ENCODE measurements at places on chromosomes 6 and 20.

DNA sequence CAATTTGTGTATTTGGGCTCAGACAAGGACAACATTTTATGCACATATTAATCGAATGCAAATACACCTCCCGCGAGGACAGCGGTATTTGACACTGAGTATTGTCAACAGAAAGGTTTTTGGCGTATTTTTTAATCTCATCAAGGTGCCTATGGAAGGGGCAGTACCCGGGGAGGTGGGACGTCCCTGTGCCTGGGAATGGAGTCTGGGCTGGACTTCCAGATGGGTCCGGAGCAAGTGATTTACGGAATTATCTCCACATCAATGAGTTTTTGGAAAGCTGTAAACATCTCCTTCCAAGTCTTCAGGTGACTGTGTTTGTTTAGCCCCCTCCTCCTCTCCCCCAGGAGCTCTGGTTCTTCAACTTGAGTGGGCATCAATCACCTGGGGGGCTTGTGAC lies 39.8 kb downstream of the PRR18 start:
- no peak for DNase-seq

DNA sequence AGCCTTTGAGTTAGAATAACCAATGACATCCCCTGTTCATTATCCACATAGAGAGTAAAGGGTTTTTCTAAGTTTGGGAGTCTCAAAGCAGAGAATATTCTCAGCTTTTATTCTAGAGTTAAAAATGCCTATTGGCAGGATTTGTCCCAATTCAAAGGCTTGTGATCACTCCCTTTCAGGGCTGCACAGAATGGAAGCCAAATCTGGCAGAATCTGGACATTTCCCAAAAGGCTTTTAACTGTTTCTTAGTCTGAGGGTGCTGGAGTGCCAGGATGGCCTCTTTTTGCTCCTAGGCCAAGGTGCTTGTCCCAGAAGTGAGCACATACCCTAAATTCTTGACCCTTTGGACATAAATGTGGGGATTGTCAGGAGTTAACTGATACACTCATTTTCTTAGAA lies 556.6 kb downstream of the DOK5 start:
- DNase-seq = no peak

- no peak for DNase-seq
These were observed 649.7 kb upstream of the GJE1 start for GRCh38 chr6:141482796-141483597.

DNA sequence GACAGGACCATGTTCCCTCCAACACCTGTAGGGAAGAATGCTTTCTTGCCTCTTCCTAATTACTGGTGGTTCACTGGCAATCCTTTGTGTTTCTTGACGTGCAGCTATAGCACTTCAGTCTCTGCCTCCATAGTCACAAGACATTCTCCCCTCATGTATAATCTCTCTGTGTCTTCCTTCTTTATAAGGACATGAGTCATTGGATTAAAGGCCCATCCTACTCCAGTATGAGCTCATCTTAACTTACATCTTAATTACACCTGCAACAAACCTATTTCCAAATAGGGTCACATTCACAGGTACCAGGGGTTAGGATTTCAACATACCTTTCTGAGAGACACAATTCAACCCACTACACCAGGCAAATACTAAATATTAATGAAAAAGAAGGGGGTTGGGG lies 213.6 kb downstream of the RNGTT start:
- no peak for DNase-seq

DNA sequence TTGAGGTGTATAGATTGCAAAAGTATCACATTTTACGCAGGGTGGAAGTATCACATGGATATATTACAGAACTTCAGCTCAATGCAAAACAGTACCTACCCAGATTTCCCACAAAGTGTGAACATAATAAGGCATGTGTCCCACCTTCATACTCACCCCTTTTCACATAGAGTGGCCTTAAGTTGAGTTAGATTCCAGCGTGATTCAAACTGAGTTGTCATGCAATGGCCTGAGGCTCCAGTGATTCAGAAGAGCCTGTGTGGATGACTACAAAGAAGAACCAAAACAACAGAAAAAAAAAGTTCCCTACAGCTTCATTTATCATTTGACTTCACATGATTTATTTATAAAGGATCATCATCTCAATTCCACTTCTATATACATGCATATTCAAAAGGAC lies 309.7 kb downstream of the SLC35F1 start:
- no peak for DNase-seq

- no peak for DNase-seq
These were observed 124.5 kb downstream of the HIVEP2 start for GRCh38 chr6:142820338-142821051.

DNA sequence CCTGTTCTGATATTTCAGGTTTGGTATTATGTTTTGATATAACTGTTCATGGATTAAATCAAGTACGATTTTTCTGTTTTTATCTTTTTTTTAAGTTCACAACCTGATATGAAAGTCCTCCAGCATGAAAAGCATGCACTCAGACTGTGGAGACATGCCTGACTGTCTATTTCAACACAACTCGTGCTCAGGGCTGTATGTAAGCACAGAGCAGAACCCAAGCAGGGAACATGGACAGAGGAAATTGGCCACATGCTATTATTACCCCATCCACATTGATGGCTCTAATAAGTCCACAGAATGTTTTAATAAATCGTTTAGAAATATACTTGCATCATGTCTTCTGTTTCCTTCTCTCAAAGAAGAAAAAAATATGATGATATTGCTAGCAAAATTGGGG lies 730.4 kb downstream of the C6orf118 start:
- DNase-seq = no peak

- DNase-seq = no peak
These were observed 157.2 kb downstream of the ZDHHC14 start for GRCh38 chr6:157538168-157538567.

DNA sequence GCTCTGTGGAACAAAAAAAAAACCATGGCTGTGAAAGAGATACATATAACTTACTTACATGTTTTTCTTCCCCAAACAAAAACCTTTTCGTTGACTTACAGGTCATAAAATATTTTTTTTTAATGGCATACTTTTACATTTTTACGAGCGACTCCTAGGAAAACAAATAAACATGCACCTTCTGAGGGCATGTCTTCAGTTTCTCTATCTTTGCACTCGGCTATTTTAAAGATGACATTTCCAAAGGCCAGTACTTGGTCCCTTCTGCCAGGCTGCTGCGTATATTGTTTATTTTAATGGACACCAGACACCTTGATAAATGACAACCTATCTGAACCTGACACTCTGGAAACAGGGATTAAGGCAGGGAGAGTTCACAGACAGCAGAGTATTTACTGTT lies 49.4 kb downstream of the PIGU start:
- no peak for DNase-seq

GRCh38 chr6:23301556-23301955 lies 732.2 kb downstream of the HDGFL1 start:
- no peak for DNase-seq

DNA sequence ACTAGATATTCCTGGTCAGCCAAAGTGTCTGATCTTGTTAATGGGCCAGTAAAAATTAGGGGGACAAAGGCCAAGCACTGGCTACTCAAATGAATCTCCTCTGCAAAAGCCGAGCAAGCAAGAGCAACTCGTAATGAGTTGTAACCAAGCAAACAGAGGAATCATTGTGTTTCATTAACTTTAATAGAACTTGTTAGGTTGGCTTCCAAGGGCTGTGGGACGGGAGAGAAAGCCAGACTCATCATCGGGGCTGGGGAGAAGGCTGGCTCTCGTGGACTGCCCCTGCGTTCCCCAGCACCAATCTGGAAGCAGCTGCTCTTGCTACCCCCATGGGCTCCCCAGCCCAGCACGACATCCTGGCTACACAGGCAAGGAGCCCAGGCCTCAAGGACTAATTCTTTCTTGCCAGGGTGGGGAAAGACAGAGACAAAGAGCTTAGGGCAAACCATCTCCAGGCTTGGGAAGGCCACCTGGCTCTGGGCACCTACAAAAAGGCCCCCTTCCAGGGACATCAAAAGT lies 10.5 kb upstream of the SCUBE3 start:
- no peak for DNase-seq

- no peak for DNase-seq
These were observed 402.9 kb upstream of the CITED2 start for GRCh38 chr6:139777202-139777970.

GRCh38 chr20:58693226-58694006 lies 816 bp downstream of the NPEPL1 start:
- no peak for DNase-seq

- DNase-seq = no peak
These were observed 101.7 kb downstream of the TSHZ2 start for GRCh38 chr20:53073636-53074415.

GRCh38 chr6:24019393-24019792 lies 106.6 kb upstream of the NRSN1 start:
- DNase-seq = no peak

DNA sequence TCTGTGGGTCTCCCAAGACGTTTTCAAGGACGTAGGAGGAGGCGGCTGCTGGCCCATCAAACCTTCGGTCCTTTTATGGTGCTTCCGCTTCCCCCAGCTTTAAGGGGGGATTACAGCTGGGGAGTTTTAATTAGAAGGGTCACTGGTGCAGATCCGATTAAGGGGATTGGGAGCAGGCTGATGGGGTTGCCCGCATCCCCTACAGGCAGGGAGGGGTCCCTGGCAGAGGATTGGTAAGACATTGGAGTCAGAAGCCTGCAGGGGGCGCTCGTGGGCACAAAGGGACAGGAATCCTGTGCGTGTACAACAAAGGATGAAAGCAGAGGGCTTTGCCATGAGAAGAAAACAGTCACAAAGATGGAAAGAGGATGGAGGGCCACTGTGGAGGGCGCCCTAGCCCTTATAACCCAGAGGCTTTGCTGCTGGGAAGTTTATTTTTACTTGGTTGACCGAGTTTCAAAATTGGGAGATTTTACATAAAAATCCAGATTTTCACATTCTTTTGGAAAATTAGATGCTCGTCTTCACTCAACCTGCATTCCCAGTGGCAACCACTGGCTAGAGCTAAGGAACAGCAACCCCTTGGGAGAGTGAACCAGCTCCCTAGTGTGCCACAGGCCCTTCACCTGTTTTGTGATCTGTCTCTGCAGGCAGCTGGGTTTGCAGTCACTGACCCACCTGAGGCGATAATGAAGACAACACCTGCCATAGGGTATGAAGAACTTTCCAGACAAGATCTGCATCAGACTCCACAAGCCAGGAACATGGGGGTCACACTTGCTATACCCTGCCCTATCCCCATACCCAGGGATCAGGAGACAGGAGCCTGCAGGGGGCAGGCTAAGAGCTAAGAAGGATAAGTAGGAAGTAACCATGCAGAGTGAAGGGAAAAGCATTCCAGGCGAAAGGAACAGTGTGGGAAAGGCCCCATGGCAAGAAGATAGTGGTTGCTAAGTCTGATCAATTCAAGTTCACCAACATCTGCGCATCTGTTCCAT lies 97.7 kb downstream of the KCNB1 start:
- DNase-seq = peak; percentile 53

DNA sequence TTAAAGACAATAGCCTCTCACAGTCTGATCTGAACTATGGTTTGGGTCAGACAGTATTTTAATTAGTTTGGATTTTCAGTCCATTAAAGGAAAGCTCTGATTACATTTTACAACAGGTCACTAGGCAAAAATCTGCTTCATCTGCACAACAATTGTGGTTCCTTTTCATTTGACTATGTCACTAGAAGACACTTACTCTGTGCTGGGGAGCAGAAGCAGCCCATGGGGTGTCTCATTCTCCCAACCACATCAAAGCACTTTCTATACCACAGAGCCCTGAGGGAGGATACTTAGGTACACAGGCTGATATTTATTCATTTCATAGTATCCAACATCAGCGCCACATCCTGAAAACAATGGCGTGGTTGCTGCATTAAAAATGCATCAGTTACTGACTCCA lies 36.6 kb upstream of the HDAC2 start:
- no peak for DNase-seq

- DNase-seq = no peak
These were observed 39.9 kb downstream of the KIAA1755 start for GRCh38 chr20:38220587-38221118.

GRCh38 chr20:16054985-16055384 lies 518.3 kb downstream of the KIF16B start:
- DNase-seq = no peak

DNA sequence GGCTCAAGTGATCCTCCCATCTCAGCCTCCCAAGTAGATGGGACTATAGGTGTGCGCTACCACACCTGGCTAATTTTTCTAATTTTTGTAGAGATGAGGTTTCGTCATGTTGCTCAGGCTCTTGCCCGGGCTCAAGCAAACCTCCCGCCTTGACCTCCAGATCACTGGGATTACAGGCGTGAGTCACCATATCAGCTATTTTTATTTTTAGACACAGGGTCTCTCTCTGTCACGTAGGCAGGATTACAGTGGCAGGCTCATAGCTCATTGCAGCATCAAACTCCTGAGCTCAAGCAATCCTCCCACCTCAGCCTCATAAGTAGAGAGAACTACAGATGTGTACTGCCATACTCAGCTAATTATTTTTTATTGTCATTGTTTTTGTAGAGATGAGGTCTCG lies 41.7 kb downstream of the SLC23A2 start:
- DNase-seq = no peak

DNA sequence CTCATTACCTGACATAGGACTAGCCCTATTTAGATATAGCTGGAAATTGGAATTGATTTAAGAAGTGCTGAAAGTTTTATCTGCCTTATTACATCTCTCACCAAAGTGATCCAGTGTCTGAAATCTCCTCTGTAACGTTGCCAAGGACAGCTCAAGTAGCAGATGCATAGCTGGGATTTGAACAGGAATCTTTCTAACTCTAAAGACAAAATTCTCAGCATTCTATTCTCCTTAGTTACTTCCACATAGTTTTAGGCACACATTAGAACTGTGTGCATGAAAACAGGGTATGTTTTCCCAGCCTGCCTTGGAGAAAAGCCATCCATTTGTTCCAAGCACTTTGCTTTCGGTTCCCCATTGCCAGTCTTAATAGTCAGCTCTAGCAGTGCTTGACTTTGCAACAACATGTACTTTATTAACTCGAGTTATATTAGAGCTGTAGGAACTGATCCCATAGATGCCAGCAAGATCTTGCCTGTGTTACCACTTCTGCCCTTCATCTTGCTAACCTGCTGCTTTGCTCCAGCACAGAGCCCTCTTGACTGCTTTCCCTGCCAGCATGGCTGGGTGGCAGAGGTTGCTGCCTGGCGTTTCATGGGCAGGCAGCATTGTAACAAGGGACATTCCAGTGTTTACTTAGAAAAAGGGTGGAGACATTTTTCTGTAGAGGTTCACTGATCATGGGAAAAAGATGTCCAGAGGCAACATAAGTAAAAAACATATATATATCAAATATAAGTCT lies 56.1 kb upstream of the STMND1 start:
- DNase-seq = no peak

- no peak for DNase-seq
These were observed 19.2 kb downstream of the CHMP4B start for GRCh38 chr20:33830371-33830770.

- no peak for DNase-seq
These were observed 31.3 kb upstream of the ADGRF1 start for GRCh38 chr6:47073125-47074110.
